Frontal cortex (tissue), 4 donors: ENCODE measurements at places on chromosomes 13 and 19. TPM values are rescaled to one million over a fixed set of nuclear protein-coding genes. Genes with fewer than 3 reads are reported as not detected.

The ZNF83 gene
- 29.3 TPM for total RNA-seq

The ONECUT3 gene
- total RNA-seq = not detected

The ZNF536 gene
- total RNA-seq = 22.4 TPM

The AP2S1 gene
- total RNA-seq = 64.8 TPM

The KIR3DL2 gene
- total RNA-seq = not detected

The THSD8 gene
- total RNA-seq = 0.82 TPM
